Activated CD8-positive, alpha-beta memory T cell treated with anti-CD3 and anti-CD28 coated beads, Interleukin-2, amount 50 U/mL, for 4 hours (primary cell): ENCODE measurements at places on chromosomes 6 and 20.

DNA sequence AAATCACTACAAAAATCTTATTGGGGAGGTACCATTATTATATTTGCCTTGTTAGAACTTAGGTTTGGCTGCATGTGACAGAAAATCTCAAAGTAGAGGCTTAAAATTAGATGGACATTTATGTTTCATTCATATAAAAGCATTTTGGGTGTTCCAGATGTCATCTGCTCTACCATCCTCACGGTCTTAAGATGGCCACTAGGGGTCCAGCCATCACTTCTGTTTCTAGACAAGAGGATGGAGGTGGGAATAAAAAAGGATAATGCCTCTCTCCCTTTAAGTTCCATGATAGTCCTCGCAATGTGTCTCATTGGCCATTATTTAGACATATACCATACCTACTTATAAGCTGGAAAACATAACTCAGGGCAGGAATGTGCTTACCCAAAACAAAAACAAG, 929.5 kb downstream of the KIF16B start:
- DNase-seq: no peak

- no peak for DNase-seq
These were observed 100.6 kb downstream of the MAP3K4 start for GRCh38 chr6:161091972-161092701.

DNA sequence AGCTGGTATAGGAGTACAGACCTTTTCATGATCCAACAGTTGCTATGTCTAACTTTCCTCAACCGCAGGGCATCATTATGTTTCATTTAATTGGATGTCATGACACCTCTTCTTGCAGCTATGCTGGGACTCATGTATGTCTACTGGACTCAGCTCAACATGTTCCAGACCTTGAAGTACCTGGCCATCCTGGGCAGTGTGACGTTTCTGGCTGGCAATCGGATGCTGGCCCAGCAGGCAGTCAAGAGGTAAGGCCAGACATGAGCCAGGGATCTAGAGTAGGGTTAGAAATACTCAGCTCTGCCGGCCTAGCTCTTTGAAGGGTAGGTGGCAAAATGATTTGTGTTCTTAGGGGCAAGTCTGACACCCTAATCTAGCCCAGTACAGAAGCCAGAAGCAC, 25.2 kb downstream of the GHRH start:
- no peak for DNase-seq

- no peak for DNase-seq
These were observed 13.2 kb downstream of the DSP start for GRCh38 chr6:7554533-7555275.

GRCh38 chr6:223136-223535, 69.2 kb upstream of the DUSP22 start:
- no peak for DNase-seq

GRCh38 chr20:16505894-16506293, 67.4 kb downstream of the KIF16B start:
- DNase-seq: no peak

DNA sequence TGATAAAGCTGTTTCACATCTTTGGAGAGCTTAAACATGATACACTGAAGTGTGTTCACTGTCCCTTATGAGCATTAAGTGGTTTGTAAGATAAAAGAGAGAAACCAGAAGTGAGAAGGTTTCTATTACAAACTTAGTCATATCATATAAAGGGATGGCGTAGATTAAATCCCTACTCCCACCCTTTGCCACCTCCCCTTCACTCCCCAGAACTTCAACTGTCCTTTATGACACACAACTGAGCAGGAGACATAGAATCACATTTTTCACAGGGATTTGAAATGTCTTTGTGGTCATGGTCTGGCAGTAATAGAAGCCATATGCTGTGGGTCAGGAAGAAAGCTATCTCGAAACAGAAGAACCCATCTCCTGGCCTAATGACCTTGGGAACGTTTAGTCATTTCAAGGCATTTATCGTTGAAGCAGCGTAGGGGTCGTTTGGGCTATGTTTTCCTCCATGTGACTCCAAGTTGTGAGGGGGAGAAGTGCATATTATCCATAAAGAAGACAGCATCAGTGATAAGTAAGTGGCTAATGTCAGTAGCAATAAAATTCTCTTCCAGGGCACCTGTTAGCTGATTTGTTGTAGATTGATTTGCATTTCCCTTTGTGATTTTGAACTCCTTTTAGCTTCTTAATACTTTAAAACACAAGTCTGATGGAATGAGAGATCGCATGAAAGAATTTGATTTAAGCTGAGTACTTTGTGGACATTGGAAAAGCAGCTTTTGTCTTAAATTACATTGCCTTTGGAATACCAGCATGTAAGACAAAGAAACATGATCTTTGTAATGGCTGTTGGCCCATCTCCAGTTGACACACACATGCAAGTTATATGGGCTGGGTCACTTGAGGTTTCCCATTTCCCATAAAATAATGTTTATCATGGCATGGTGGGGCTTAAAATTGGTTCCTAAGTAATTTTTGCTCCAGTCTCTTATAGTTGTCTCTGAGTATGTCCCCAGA, 501.5 kb upstream of the FLRT3 start:
- DNase-seq: no peak

DNA sequence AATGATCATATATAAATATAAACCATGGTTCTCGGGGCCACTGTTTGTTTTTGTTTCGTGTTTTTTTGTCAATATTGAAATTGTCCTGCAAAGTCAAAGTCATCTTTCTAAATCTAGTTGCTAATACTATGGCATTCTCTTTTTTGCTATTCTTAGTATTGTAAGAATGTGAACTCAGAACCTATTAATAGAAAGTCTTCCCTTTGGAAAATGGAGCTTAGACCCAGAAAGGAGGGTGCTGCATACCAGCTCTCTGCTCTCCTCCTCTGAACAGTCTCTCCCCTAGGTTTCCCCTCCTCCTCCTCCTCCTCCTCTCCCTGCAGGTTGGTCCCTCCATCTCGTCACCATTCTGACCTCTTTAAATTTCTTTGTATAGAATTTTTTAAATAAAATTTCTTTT, 150.4 kb upstream of the CCN2 start:
- no peak for DNase-seq

- no peak for DNase-seq
These were observed 54.5 kb downstream of the GINS1 start for GRCh38 chr20:25461786-25462545.

- DNase-seq: no peak
These were observed 273.0 kb upstream of the STXBP5 start for GRCh38 chr6:146931214-146931613.

DNA sequence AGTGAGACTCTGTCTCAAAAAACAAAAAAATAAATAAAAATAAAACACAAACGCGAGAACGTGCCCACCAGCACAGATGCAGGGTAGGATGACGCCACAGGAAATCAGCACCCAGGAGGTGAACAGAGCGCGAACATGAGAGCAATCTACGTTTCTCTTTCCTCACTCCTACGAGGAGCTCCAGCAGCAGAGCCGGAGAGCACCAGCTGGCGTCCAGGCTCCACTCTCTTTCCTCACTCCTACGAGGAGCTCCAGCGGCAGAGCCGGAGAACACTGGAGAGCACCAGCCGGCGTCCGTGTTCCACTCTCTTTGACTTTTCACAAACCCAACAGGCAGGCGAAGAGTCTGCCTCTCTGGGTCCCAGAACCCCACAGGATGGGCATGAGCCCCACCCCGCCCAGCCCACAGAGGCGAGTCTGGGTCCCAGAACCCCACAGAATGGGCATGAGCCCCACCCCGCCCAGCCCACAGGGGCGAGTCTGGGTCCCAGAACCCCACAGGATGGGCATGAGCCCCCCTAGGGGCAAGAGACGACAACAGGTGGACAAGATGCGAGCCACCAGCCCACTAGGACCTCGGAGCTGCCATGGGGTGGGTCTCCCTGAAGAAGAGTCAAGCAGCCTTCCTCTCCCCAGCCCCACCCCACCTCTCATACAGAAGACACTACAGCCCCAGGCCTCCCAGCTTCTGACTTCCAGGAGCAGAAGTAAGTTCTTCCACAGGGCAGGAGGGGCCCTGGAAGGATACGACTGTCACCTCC, 20.2 kb downstream of the ZBTB46 start:
- no peak for DNase-seq

GRCh38 chr6:127533011-127533410, 13.9 kb upstream of the MTCL3 start:
- no peak for DNase-seq

GRCh38 chr20:63290677-63291472, 2.1 kb upstream of the COL20A1 start:
- peak; percentile 68 for DNase-seq

DNA sequence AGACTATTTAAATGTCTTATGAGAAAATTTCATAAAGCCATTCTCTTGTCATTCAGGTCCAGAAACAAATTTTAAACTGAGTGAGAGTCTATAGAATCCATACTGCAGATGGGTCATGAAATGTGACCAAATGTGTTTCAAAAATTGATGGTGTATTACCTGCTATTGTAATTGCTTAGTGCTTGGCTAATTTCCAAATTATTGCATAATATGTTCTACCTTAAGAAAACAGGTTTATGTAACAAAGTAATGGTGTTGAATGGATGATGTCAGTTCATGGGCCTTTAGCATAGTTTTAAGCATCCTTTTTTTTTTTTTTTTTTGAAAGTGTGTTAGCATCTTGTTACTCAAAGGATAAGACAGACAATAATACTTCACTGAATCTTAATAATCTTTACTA, 5.0 kb downstream of the MARCKS start:
- no peak for DNase-seq
